ENCODE measurements at places on chromosomes 3 and 15.

DNA sequence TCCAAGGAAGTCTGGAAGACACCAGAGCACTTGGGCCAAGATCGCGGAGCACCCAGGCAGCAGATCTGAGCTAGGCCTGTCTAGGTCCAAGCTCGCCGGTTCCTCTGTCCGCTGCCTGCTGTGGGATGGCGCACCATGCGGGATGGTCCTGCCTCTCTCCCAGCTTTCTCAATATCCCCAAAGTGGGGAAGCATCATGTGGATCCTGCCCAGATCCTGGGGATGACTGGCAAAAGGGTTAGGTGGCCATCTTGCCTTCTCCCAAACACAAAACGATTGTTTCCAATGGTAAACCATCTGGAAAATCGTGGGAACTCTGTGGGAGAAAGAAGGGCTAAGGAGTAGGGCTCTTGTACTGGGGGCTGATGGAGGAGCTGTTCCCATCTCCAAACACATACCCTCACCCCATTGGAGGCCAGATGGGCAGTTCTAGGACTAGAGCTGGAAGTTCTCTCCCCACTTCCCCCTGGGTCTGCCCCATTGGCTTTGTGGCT lies 8.9 kb downstream of the PRKCD start:
- no peak for DNase-seq

- no peak for DNase-seq
These were observed 67.3 kb upstream of the ADPGK start for GRCh38 chr15:72850833-72851232.

GRCh38 chr15:71245588-71245987 lies 130.3 kb downstream of the THSD4 start:
- DNase-seq = no peak

- DNase-seq = no peak
These were observed 80.4 kb upstream of the SLC6A6 start for GRCh38 chr3:14322001-14322400.

DNA sequence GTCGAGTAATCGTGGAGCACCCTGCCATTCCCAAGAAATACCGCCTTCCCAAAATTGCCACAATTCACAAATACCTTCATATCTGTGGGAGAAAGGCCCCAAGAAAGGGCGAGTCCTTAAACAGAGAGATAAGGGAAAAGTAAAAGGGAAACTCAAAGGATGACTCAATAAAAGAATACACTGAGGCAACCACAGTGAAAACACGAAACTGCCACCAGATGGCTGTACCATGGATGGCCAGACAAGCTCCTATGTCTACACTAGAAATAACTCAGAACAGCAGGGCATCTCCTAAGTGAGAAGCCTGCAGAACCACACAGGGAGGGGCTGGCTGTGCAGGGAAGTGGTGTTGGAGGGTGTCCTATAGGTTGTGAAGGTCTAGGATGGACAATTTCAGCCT lies 25.0 kb downstream of the SRGAP3 start:
- DNase-seq = no peak

GRCh38 chr15:77706482-77707244 lies 74.0 kb upstream of the LINGO1 start:
- no peak for DNase-seq

GRCh38 chr3:54146506-54147239 lies 24.3 kb downstream of the CACNA2D3 start:
- DNase-seq = peak; percentile 53

DNA sequence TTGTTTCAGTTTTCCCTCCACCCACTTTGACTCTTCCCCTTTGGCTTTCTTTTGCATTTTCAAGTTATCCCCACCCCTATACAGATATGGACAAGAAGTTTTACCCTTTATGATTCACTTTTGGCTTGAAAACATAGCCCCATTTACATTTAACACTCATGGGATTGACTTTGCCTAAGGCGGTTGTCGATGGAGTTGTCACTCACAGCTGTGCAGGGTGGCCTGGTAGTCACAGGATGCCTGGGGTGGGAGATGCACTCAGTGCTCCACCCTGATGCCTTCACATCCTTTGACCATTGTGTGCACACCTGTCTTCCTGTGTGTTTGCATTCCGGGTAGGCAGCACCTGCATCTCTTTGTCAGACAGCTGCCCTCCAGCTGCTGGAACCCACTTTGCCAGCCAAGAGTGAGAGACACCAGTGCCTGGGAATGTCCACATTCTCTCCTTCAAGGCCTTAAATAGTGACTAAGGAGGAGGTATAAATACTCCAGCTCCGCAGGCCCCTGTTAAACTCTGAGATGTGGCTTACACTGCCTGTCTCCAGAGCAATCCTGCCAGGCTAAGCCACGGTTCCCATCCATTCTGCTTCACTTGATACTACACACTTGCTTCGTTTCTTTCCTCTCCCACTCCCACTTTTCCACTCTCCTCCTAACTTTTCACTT lies 191.5 kb upstream of the SLC24A5 start:
- DNase-seq = no peak

- no peak for DNase-seq
These were observed 212.9 kb upstream of the UMPS start for GRCh38 chr3:124517306-124517705.

DNA sequence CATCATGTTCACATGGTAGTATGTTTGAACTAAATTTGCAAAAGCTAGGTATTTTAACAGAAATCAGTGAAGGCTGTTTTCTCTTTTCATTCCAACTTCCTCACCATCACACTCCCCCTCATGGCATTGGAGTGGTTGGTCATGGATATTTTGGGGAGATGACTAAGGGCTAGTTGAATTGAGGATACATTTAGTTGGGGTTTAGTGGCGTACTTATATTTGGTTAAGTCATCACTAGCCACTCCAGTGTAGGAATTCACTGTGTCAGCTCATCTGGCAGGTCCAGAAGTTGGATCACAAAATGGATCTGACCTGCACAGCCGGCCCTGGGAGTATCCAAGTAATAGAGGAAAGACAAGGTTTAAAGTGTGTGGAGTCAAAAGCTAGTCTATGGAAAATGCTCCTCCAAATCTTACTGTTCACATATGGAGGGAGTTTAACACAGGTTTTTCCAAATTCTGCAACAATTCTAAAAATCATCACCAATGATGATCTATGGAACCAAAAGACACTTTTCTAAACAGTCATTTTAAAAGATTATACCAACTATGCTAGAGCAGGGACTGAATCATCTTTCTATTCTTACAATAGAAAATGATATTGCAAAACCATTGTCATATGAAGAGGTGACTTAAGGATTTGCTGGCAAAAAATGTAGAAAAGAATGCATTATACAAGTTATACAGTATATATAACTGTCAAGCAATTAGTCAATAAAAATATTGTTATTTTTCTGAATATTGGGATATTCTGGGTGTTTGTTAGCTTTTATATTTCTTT lies 247.8 kb upstream of the PEX5L start:
- DNase-seq = no peak
